ENCODE measurements at places on chromosomes 5 and 9.

DNA sequence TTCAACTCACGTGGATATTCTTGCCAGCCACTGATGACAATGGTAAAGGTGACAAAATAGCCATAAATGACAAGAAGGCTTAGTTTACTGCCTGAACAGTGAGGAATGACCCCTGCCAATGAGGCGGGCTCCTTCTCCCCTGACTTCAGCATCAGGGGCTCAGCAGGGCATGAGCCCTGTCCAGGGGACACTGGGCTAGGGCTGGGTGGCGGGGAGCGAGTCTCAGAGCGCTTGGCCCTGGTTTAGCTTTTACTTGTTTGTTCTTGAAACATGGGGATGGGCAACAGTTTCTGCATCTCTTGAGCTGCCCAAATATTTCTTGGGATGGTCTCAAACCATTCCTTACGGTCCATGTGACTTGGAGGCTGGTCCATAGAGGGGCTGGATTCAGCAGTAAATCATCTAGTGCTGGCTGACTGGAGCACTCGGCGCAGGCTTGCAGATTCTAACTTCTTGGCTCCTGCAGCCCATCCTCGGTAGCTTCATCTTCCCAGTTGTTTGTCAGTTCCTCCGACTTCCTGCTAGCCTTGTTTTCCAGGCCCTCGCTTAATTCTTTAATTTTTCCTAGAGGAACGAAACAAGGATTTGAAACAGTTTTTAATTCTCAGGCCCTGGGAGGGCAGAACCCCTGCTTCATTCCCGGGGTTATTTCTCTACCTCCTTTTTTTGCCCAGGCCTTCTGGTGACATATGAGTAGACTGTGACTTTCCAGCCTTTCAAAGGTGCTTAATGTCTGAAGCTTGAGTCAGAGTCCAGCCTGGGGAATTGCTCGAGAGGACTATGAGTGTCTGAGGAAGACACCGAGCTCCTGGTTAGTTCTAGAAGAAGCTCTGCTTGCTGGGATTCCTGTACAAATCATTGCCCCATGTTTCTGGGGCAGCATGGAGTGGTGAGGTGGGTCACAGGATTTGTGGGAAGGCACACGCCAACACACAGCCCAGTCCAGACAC, 4.5 kb upstream of the HMCN2 start:
- DNase-seq = no peak

DNA sequence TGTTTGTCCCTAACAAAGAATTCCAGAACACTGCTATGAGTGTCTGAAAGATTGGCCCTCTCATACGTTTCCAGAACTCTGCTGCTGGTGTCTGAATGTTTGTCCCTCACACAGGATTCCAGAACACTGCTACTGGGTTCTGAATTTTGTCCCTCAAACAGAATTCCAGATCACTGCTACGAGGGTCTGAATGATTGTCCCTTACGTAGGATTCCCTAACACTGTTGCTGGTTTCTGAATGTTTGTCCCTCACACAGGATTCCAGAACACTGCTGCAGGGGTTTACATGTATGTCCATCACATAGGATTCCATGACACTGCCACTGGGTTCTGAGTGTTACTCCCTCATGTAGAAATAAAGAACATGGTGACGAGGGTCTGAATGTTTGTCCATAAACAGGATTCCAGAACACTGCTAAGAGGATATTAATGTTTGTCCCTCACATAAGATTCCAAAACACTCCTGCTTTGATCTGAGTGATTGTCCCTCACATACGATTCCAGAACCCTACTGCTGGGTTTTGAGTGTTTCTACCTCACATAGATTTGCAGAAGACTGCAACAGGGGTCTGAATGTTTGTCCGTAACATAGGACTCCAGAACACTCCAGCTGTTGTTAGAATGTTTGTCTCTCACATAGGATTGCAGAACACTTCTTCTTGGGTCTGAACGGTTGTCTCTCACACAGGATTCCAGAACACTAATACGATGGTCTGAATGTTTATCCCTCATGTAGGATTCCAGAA, 214.4 kb downstream of the FOXD4L6 start:
- DNase-seq = no peak

DNA sequence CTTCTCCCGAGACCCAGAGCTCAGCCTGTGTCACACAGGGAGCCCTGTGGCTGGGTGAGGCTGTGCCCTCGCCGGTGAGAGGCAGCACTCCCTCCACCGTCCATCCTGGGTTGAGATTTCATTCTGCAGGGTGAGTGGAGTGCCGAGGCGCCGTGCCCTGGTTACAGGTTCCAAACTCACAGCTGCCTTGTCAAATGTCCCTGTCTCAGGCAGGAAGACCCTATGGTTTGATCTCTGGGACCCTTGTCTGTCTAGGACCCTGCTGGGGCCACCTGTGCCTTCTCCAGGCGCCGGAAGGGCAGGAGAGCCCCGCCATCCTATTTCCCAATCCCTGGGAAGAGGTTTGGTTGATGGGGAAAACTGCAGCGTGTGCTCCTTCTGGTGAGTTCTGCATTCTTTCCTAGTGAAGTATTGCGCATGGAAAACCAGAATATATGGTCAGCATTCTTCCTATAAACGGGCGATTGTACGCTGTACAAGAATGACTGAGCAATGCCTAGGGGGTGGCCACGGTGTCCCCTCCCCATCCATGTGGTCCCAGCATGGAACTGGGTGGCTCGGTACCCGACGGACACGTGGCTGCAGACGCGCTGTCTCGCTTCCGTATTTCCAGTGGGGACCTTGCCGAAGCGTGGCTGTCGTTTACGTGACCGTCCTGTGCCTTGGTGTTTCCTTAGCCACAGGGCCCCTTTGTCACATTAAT, 95.9 kb upstream of the COL5A1 start:
- peak; percentile 84 for DNase-seq

DNA sequence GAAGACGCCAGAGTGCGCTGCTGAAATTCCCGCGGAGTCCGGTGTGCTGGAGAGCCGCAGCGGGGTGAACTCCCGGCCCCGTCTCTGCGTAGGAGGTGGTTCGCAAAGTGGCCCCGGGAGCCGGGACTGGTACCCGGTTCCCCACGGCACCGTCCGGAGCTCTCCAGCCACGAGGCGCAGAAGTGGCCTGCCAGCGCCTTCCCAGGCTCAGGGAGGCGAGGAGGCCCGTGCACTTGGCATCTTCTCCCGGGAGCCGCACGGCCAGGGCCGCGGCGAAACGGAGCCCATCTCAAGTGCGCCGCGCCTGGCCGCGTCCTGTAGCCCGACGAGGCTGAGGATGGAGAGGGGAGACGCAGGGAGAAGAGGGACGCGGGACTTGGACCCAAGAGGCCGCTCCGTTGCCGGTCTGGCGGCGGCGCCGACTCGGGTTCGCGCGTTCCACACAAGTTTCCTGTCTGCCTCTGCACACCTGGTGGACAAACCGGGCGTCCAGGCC, 1.1 kb upstream of the IRX1 start:
- no peak for DNase-seq

GRCh38 chr5:21152611-21153010, 1164.6 kb upstream of the CDH18 start:
- no peak for DNase-seq

DNA sequence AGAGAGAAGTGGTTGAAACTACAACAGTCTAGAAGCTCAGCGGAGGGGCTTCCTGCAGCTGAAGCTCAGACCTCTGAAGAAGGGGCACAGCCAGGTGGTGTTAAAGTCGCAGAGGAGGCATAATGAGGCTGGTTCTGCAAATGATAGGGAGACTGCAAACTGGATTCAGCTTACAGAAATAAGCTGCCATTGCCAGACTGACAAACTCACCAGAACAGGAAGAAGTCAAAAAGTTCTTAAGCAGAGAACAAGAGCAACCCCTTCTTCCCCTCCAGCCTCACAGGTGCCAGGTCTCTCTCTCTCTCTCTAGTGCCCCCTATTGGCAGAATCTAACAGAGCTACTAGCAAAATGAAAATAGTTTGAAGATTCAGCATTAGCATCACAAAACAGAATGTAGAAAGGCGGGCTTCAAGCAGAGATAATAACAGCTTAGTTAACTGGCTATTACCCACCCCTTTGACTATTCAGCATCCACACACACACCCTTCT, 76.7 kb downstream of the GRAMD2B start:
- DNase-seq = peak; percentile 44

GRCh38 chr9:94054716-94055115, 29.5 kb upstream of the PTPDC1 start:
- no peak for DNase-seq

- no peak for DNase-seq
These were observed 438.3 kb downstream of the DIRAS2 start for GRCh38 chr9:90204128-90204831.

GRCh38 chr5:160694896-160695295, 157.1 kb downstream of the ATP10B start:
- DNase-seq = no peak

- DNase-seq = no peak
These were observed 51.6 kb upstream of the EGFL7 start for GRCh38 chr9:136611119-136611518.

DNA sequence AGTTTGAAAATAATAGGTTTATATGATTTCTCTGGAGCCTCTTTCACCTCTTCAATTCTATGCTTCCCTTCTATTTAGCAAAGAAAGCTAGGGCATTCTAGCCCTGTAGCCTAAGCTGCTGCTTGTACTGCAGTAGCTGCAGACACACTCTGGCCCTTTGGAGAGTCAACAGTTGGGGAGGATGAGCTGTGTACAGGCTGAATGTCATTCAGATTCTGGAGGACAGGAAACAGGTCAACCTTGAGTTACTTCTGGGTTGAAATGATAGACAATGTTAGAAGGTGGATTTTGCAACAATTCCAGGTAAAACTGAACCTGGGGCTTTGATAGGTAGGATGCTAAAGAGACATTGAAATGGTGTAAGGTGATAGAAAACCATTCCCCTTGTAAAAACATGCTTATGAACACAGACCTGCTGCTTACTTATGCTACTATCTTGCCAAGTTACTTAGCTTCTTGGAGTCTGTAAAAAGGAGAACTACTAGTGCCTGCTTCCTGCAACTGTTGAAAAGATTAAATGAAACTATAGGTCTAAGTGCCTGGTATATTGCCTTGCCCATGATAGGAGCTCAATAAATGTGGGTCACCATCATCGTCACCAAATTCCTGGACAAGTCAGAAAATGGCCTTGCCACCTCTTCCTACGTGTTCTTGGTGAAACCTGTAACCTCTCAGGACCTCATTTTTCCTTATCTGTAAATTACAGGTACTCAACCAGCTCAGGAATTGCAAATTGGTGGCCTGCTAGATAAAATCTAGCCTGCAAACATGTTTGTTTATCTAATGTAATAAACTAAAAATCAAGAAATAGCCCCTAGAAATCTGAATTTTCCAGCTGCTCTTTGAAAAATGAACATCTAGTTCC, 83.7 kb downstream of the GALNT10 start:
- DNase-seq = no peak

GRCh38 chr5:168609806-168610482, 30.8 kb upstream of the PANK3 start:
- no peak for DNase-seq

DNA sequence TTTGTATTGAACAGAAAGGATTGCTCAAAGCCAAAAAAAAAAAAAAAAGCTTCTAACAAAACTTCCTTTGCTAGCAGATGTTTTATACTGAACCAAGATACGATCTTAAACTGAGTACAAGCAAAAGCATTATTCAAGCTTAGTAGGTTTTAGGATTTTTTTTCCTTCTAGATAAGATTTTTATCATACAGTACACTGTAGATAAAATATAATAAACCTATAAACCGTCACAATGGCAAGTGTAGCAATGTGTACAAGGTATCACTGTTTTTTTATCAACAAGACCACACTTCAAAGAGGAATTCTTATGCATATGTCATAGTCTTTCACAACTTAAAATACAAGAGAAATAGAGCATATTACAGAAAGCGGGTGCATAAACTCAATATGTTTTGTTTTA, 56.5 kb upstream of the TRPM3 start:
- DNase-seq = no peak

- DNase-seq = no peak
These were observed 551.9 kb upstream of the DMAC1 start for GRCh38 chr9:8351436-8351835.

DNA sequence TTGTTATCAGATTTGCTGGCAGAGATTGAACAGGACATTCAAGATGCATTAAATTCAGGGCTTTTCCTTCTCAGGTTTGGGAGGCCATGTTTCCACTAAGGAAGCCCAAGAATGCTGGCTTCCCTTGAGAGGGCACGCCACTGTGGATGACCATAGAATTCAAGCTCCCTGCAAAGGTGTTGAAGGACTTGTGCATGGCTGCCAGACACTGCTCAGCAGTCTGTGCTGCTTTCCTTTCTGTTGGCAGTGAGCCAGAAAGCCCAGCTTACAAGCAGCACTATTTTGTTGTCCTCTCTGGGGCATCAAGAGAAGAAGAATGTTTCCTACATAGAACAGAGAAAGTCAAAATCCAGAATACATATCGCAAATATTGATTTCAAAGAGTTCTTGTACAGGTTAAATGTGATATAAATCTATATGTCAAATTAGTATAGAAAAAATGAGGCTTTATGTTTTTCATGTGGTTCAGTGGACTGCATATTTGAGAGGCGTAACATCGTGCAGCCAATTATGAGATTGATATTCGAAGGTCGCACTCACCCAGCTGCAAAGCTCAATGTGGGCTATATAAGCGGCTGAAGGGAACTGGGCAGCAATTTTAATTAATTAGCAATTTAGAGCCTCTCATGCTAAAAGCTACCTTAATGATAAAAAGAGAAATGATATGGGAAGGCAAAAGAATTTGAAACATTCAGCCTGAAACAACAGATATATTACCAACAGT, 103.1 kb upstream of the ISL1 start:
- DNase-seq = no peak

DNA sequence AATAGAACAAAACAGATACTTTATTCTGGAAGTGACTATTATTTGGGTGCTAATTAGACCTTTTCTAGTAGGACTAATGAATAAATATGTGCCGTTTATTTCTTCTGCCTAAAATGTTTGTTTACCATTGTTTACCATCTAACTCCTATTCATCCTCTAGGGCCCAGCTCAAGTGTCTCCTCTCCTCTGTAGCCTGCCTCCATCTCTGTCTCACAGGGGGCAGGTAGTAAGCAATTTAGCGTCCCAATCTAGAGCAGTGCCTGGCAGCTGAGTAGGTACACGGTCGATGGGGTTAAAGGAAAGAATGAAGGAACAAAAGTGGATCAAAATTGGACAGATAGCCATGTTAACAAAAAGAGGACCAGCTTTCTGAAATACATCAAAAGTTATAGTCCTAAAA, 230.9 kb downstream of the SLF1 start:
- no peak for DNase-seq

DNA sequence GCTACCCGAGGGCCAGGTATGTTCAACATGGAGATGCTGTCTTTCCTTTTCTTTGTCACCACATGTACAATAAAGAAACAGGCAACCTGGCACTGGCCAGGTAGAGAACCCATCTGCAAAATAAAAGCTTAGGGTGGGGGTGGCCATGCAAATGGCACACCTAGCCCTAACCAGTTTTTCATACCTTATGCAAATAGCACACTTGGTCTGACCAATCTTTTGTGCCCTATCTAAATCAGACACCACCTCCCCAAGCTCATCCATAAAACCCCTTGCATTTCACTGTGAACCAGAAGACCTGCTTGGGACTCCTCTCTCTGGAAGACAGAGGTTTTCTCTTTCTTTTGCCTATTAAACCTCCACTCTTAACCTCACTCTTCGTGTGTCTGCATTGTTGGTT, 33.9 kb downstream of the JAKMIP2 start:
- DNase-seq = no peak
